ENCODE measurements at places on chromosomes 12 and 14. TPM values are rescaled to one million over a fixed set of nuclear protein-coding genes. Genes with fewer than 3 reads are reported as not detected.

DNA sequence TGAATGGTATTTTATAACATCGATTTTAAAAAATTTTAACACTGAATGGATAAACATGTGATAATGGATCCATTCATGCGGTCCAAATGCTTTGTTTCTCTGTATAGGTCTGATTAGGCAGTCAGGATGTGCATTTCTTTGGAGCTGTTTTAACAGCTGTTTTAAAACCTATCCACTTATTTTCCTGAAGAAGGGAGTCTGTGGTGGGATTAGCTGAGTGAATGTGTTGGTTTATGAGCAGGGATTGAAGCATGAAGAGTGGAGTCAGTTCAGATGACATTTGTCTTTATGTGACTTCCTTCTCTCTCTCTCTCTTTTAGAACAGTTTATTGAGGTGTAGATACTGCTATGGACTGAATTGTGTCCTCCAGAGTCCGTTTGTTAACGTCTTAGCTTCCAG is 37.7 kb downstream of the GLT8D2 start:
- no peak overlapping the region for H3K4me3 ChIP-seq
- no peak overlapping the region for H3K27ac ChIP-seq
- no peak for DNase-seq
- peaks cover 6% of the 10 kb centered on the region for H3K4me1 ChIP-seq

DNA sequence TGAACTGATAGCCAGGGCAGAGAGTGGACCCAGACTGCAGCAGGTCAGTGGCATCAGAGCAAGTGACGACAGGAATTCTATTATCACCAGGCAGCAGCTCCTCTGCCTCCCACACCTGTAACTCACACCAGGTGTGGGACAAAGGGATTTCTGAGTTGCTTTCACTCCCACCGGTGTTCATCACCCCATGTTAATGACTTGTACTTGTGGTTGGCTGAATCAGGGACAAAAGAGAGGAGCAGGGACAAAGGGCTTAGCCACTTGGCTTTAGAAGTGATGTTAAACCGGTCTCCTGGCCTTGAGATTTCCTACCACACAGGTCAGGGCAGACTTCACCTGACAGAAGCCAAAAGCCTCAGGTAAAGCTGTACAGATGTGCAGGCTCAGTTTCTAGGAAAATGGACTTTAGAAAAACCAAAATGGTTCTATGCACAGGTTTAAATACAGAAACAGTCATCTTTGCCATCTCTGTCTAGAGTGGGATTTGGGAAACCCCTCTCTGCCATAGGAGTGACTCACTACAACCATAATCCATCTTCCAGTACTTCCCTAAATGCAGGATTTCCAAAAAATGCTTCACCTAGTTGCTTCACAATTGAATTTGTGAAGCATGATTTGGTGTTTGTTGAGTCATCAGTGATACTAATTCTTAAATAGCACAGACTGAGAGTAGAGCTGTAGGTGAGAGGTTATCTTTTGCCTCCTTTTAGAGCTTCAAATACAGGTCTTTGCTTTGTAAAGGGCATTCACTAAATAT is 158.5 kb downstream of the PRKCH start:
- no peak overlapping the region for H3K27ac ChIP-seq
- H3K36me3 ChIP-seq = no peaks in the 10 kb centered on the region
- H3K4me1 ChIP-seq = peaks cover 25% of the 10 kb centered on the region
- peaks cover 22% of the 10 kb centered on the region for H3K27me3 ChIP-seq
- no peak overlapping the region for H3K4me3 ChIP-seq

GRCh38 chr12:124762791-124763593 is 100.7 kb downstream of the SCARB1 start:
- H3K36me3 ChIP-seq = peaks cover 7% of the 10 kb centered on the region
- H3K4me3 ChIP-seq = no peak overlapping the region
- no peak for DNase-seq
- H3K27me3 ChIP-seq = peaks cover 22% of the 10 kb centered on the region
- no peak overlapping the region for H3K27ac ChIP-seq

- no peaks in the 10 kb centered on the region for H3K4me1 ChIP-seq
- no peak overlapping the region for H3K27ac ChIP-seq
- H3K27me3 ChIP-seq = no peaks in the 10 kb centered on the region
- H3K36me3 ChIP-seq = no peaks in the 10 kb centered on the region
- DNase-seq = no peak
These were observed 609.9 kb upstream of the TMEM132C start for GRCh38 chr12:127657036-127657435.

DNA sequence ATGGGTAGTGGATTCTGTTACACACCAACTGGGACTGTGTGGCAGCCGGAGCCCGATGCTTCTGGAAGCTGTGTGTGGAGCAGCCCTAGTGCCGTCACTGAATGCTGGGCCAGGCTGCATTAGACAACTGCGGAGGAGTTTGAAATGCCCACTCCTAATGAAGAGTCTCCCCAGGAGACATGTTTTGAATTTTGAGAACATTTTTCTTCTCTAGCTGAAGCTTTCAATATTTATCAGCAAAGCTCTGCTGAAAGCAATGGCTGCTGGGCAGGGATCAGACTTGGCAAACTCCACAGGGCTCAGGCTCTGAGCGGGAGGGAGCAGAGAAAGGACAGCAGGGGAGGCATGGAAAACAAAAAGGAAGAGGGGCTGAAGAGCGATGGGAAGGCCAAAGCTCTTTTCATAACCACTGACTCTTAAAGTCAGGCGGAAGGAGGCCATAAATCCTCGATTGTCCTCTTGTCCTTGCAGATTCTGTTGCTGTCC is 189.1 kb downstream of the MON2 start:
- H3K4me1 ChIP-seq = peaks cover 85% of the 10 kb centered on the region
- no peaks in the 10 kb centered on the region for H3K27me3 ChIP-seq
- no peak for DNase-seq
- H3K4me3 ChIP-seq = peak overlapping the region; percentile 20
- no peaks in the 10 kb centered on the region for H3K36me3 ChIP-seq

DNA sequence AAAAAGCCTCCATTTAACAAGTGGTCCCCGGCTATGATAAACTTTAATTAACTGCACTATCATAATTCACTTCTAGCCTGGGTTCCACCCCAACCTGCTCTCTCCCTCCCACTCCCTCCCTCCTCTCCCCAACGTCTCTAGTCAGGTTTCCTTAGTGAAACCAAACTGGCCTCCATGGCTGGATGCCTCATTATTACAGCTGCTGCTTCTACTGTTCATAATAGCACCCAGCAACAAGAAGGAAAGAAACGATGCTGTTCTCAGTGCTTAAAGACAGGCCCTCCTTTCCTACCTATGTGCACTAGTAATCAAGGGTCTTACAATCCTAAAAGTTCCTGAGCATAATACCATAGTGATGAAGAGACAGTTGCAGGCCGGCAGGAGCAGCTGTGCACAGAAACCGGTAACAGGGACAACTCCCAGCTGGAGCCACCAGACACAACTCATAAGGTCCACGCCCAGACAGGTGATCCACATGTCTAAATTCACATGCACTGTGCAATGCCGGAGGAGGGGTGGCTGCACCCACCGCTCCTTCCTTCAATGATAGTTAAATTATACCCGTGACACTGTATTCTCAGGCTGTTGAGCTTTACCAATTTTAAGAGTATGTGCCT is 6.2 kb downstream of the IRF2BPL start:
- no peak overlapping the region for H3K27ac ChIP-seq
- H3K36me3 ChIP-seq = peaks cover 4% of the 10 kb centered on the region
- H3K4me3 ChIP-seq = peak overlapping the region; percentile 50
- no peak for DNase-seq

- no peaks in the 10 kb centered on the region for H3K27me3 ChIP-seq
- no peak overlapping the region for H3K27ac ChIP-seq
- H3K36me3 ChIP-seq = peaks cover 2% of the 10 kb centered on the region
- DNase-seq = no peak
- H3K4me3 ChIP-seq = no peak overlapping the region
These were observed 80.6 kb upstream of the GTF2A1 start for GRCh38 chr14:81301371-81301770.

DNA sequence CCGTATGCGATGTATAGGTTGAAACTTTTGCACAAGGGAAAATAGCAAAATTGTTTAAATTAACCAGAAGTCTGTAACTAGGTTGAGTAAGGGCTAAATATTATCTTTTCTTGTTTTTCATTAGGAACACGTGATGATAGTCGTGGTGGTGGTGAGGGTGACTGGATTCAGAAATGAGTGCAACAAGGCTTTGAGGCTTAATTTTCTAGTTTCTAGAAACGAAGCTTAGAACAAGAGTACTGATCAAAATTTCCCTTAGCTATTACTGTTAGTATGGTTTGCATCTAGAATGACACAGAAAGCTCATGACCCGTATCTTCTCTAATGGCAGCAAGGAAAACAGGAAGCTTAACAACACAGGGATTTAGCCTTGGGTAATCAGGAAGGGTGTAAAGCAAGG is 7.0 kb downstream of the SLIRP start:
- no peak for DNase-seq
- no peak overlapping the region for H3K27ac ChIP-seq
- peaks cover 6% of the 10 kb centered on the region for H3K4me1 ChIP-seq
- H3K36me3 ChIP-seq = peaks cover 21% of the 10 kb centered on the region
- no peaks in the 10 kb centered on the region for H3K27me3 ChIP-seq

DNA sequence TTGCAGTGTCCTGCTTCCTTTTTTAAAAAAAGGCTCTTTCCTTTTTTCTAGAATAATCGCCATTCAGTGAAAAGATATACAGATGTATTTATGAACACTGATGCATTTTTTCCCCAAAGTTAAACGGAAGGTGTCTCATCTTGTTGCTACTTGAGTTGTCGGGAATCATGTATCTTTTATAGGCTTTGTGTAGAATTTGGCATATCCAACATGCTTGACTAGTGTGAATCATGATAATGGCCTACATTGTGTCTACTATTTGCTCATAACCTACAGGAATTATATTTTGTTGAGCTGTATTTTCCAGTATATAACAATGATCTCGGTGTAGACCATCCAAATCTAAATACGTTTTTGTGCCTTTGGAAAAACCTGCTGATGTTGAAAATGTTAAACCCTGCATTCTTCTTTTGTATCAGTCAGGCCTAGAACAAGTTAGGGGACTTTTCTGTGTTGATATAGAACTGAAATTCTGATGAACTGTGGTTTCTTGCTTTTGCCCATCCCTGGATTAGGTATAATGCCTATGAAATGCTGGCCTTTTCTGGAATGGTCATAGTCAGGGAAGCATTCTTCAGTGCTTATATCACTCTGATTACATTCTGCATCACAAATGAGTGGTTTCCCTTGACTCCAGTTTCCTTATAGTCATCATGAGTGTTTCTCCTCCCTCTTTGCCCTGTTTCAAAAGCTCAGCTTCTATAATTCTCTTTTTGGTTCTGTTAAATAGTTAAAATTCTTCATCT is 10.8 kb downstream of the BMAL2 start:
- H3K36me3 ChIP-seq = no peaks in the 10 kb centered on the region
- peaks cover 8% of the 10 kb centered on the region for H3K4me1 ChIP-seq
- H3K27me3 ChIP-seq = peaks cover 2% of the 10 kb centered on the region
- H3K27ac ChIP-seq = no peak overlapping the region

DNA sequence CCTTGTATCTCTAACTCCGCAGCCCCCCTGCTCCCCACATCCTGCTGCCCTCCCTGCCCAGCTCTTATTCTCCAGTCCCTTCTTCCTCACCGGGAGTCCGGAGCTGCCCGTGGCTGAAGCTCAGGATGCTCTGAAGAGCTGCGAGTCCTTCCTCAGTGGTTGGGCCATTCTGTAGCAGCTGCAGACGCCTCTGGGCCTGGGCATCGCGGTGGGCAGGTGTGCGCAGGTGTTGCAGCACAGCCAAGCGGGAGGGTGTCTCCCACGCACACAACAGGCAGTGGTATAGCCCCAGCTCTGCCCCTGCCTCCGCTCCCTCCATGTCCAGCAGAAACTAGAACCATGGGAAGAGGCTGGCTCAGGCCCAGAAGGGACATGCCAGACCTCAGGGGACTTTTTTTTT is 20.2 kb downstream of the ZFHX2 start:
- no peaks in the 10 kb centered on the region for H3K27me3 ChIP-seq
- no peak for DNase-seq
- H3K4me3 ChIP-seq = no peak overlapping the region

- no peak overlapping the region for H3K27ac ChIP-seq
- H3K36me3 ChIP-seq = no peaks in the 10 kb centered on the region
- no peak for DNase-seq
- H3K4me1 ChIP-seq = peaks cover 10% of the 10 kb centered on the region
- no peak overlapping the region for H3K4me3 ChIP-seq
These were observed 170.9 kb downstream of the MSRB3 start for GRCh38 chr12:65449400-65449799.

- no peak for DNase-seq
- peaks cover 10% of the 10 kb centered on the region for H3K4me1 ChIP-seq
- H3K27ac ChIP-seq = no peak overlapping the region
- H3K4me3 ChIP-seq = no peak overlapping the region
- peaks cover 24% of the 10 kb centered on the region for H3K27me3 ChIP-seq
- H3K36me3 ChIP-seq = no peaks in the 10 kb centered on the region
These were observed 5.6 kb upstream of the HEBP1 start for GRCh38 chr12:13005649-13006048.

DNA sequence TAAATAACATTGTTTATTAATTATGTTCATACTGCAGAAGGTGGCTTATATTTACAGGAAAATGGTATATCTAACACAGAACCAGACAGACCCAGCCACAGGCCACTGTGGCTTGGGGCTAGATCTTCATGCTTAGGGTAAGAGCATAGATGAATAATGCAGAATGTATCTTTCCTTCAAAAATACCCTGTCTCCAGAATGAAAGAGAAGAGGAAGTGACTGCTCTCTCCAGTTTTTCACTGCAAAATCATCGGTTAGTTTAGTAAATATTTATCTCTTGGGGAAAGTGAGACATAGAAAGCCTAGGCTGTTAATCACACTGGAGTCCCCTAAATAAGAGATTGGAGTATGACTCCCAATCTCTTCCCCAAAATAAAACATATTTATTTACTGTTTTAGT is 453.7 kb downstream of the NAV3 start:
- no peaks in the 10 kb centered on the region for H3K4me1 ChIP-seq
- H3K27me3 ChIP-seq = no peaks in the 10 kb centered on the region
- H3K27ac ChIP-seq = no peak overlapping the region
- no peaks in the 10 kb centered on the region for H3K36me3 ChIP-seq

- H3K27me3 ChIP-seq = peaks cover 10% of the 10 kb centered on the region
- no peaks in the 10 kb centered on the region for H3K36me3 ChIP-seq
- peaks cover 55% of the 10 kb centered on the region for H3K4me1 ChIP-seq
- no peak overlapping the region for H3K27ac ChIP-seq
- no peak for DNase-seq
- peak overlapping the region; percentile 90 for H3K4me3 ChIP-seq
These were observed 2.4 kb downstream of the SH2B3 start for GRCh38 chr12:111408116-111408440.

GRCh38 chr12:31523306-31523705 is 67.6 kb downstream of the DENND5B start:
- no peak overlapping the region for H3K27ac ChIP-seq
- no peak overlapping the region for H3K4me3 ChIP-seq
- DNase-seq = no peak
- peaks cover 26% of the 10 kb centered on the region for H3K4me1 ChIP-seq

GRCh38 chr14:69701291-69701690 is 65.7 kb upstream of the SRSF5 start:
- H3K4me3 ChIP-seq = no peak overlapping the region
- peaks cover 42% of the 10 kb centered on the region for H3K4me1 ChIP-seq
- H3K36me3 ChIP-seq = no peaks in the 10 kb centered on the region
- peak overlapping the region; percentile 44 for H3K27ac ChIP-seq
- H3K27me3 ChIP-seq = no peaks in the 10 kb centered on the region
- no peak for DNase-seq

- DNase-seq = no peak
- H3K27me3 ChIP-seq = no peaks in the 10 kb centered on the region
- H3K4me1 ChIP-seq = peaks cover 10% of the 10 kb centered on the region
- H3K27ac ChIP-seq = peak overlapping the region; percentile 85
- H3K4me3 ChIP-seq = no peak overlapping the region
These were observed 40.4 kb downstream of the SETD3 start for GRCh38 chr14:99440278-99440677.

Gene IL26
- not detected for total RNA-seq

Gene VRTN
- total RNA-seq = not detected

Gene SLC5A8
- not detected for total RNA-seq

Gene CFAP251
- 1.6 TPM for total RNA-seq

Gene P2RX2
- total RNA-seq = not detected

Gene IAPP
- not detected for total RNA-seq

Gene EPS8
- 26.7 TPM for total RNA-seq

Gene RD3L
- not detected for total RNA-seq

Gene PLEK2
- total RNA-seq = not detected
